Kidney (tissue), 22 donors: ENCODE measurements at places on chromosomes 1 and 21. TPM values are rescaled to one million over a fixed set of nuclear protein-coding genes. Genes with fewer than 3 reads are reported as not detected.

Gene PTGFR
- total RNA-seq = 3.7 TPM

Gene FAM163A
- total RNA-seq = not detected

Gene TNNI3K
- total RNA-seq = 1.4 TPM

Gene DDR2
- total RNA-seq = 19.8 TPM

Gene TAF12
- 15.0 TPM for total RNA-seq

Gene SLC30A2
- 34.4 TPM for total RNA-seq

Gene SERPINC1
- total RNA-seq = 0.41 TPM

Gene PRAMEF14
- total RNA-seq = not detected

Gene OR2L2
- 0.09 TPM for total RNA-seq

Gene C8B
- total RNA-seq = not detected

Gene UBASH3A
- total RNA-seq = 2.7 TPM

Gene STK40
- 39.2 TPM for total RNA-seq
